Right hindlimb (tissue), 1 donor: ENCODE measurements at places on chromosomes 4 and X.

DNA sequence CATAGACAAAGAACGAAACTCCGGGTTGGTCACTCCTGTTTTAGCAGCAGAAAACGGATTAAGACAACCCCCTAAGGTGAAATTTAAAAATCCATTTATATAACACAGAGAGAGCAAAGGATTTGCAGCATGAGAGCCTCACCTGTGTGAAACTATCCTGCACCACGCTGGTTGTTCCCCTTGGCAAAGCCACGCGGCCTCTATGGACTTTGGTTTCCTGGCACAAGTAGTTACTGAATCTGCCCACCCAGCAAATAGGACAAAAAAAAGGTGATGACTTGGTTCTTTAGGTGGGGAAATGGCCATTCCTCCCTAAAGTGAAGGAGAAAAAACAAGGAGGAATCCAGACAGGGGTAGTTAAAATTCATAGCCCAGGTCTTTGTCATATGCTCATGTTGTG is 133.1 kb downstream of the PLS3 start:
- DNase-seq = no peak

GRCh38 chr4:150173982-150174398 is 95.7 kb downstream of the DCLK2 start:
- peak; percentile 41 for DNase-seq

GRCh38 chr4:28772066-28772465 is 1911.4 kb downstream of the STIM2 start:
- no peak for DNase-seq

DNA sequence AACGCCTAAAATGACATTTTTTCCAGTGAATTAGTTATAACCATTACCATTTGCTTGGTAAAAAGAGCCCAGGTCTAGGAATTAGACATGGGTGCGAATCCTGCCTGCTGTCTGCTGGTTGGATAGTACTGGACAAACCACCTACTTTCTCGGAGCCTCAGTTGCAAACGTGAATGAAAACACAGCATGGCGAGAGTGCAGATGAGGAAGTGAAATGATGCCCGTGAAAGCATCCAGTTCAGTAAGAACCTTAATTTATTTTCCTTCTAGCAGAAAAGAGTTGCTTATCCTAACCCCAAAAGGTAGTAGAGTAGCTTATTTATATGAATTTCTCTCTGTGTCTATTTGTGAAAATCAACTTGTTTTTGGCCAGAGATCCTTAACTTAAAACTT is 171.4 kb upstream of the GALNT7 start:
- DNase-seq = no peak

GRCh38 chr4:152942346-152942745 is 6.2 kb downstream of the FHDC1 start:
- no peak for DNase-seq

- no peak for DNase-seq
These were observed 71.6 kb downstream of the MAML3 start for GRCh38 chr4:140082391-140082755.

DNA sequence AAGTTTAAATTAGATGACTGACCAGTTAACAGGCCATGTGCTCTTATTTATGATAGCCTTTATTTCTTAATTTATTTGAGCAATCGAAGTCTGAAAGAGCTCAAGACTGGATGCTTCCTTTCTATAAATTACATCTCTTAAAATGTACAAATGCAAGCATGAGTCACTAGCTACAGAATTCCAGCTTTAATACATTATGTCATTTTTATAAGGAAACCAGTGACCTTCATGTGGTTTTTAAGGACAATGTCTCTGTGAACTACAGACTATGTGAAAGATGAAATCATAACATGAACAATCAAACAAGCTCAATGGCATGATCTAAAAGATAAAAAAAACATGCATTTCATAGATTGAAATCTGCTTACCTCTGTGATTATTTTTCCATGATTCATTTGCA is 15.4 kb downstream of the HTR2C start:
- DNase-seq = no peak

DNA sequence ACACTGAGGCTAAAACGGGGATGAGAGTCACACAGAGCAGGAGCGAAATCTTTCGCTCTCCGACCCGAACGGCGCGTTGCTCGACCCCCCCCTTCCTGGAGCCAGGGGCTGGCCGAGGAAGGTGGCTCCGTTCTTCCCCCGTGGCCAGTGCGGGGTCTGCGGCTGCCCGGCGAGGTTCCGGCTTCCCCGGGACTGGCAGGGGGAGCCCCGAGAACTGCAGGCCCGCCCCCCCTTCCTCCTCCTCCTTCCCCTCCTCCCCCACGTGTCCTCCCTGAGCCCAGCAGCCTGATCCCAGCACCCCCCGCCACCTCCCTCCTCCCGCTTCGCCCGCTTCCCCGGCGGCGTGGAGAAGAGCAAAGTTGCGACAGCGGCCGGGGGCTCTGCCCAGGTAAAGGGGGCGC is 2.4 kb upstream of the BCORL1 start:
- DNase-seq = peak; percentile 36

DNA sequence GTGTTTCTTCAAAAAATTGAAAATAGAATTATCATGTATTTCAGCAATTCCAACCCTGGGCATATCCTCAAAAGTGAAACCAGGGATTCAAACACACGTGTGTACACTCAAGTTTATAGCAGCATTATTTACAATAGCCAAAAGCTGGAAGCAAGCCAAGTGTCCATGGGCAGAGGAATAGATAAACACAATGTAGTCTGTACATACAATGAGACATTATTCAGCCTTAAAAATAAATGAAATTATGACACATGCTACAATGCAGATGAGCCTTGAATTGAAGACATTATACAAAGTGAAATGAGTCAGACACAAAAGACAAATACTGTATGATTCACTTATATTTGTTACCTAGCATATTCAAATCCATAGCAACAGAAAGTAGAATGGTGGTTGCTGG is 853.4 kb downstream of the STIM2 start:
- DNase-seq = no peak

GRCh38 chrX:71665747-71666146 is 1.6 kb upstream of the LOC101059915 start:
- DNase-seq = no peak

- DNase-seq = no peak
These were observed 160.0 kb upstream of the SPRY1 start for GRCh38 chr4:123236606-123237005.

- DNase-seq = no peak
These were observed 106.4 kb upstream of the FTHL17 start for GRCh38 chrX:31178064-31178768.

GRCh38 chr4:145812919-145813318 is 125.7 kb downstream of the ZNF827 start:
- DNase-seq = no peak

DNA sequence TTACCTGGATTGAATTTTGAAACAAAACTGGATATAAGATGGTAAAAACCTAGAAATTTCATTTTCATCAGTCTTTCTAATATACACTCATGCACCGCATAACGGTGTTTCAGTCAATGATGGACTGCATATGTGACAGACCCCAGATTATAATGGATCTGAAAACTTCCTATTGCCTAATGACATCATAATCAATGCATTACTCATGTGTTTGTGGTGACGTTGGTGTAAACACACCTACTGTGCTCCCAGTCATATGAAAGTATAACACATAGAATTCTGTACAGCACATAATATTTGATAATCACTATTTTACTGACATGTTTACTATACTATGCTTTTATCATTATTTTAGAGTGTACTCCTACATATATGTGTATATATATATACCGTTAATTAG is 119.9 kb upstream of the AGA start:
- no peak for DNase-seq

DNA sequence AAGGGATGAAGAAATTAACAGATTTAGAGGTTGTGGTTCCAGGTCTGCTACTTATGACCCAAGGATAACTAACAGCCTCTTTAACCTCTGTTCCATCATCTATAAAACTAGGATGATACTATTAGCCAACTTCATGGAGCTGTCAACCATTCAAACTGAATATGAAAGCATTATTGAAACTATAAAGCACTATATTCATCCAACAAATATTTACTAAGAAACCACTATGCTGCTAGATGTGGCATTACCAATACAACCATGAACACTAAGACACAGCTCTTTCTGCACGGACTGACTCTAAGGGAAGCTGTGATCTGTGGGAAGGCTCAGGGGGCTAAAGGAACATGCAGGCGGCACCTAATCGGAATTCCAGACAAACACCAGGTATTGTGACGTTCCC is 66.0 kb downstream of the APBB2 start:
- DNase-seq = no peak

DNA sequence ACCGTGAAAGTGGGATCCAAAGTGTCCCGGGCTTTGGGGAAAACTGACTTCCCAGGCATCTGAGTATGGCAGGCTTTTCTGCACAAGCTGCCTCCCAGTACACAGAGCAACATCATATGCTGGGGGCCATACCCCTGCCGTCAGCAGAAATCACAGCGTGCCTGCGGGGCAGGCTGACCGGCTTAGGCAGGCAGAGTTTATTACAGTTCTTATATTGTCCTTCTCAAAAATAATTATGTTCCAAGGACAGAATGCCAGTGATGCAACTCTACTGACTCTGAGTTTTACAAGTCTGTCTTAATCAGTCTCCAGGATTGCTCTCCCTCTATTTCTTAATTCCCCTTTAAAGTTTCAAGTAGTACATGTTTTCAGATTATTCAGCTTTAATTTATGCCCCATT is 37.0 kb downstream of the IL21 start:
- DNase-seq = no peak

DNA sequence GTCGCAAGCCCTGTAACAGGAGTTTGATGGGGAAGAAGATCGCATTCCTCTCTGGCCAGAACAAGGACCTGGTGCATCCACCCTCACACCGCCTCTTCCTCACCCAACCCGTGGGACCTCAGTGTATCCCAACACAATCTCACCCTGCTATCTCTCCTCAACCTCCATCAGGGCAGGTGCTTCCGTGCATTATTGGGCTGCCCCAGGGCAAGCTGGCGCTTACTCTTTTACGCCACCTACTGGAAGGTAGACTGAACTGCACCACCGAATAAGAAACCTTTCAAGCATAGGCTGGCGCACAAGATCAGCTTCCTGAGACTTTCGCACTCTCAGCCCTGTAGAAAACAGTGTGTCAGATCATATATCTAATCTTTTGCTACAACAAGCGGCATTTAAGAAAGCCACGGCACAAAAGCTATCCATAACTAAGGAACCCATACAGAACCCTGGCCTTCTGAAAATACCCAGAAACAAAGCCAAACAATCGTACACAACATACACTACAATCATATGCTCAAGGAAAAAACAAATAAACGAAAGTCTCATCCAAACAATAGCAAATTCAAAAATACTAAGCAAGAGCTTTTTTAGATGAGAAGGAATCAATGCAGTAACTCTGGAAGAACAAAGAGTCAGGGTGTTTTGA is 209.3 kb downstream of the UGT8 start:
- DNase-seq = no peak

DNA sequence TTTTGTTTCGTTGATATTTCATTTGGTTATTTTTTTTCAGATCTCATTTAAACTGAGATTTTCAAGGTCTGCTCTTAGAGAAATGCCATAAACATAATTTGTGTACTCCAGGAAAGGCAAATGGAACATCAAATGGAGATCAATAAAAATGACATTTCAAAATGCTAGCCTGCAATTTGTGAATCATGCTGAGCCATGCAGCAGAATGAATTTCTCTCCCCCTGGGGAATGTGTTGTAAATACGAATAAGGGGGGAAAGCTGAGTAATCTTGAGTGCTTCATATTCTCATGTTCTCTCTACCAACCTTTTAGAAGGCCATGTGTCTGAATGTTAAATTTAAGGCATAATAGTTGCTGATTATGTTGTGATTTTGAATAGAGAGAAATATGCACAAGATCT is 7.8 kb downstream of the ZCCHC4 start:
- DNase-seq = no peak

GRCh38 chr4:174190832-174191500 is 92.5 kb downstream of the FBXO8 start:
- no peak for DNase-seq

DNA sequence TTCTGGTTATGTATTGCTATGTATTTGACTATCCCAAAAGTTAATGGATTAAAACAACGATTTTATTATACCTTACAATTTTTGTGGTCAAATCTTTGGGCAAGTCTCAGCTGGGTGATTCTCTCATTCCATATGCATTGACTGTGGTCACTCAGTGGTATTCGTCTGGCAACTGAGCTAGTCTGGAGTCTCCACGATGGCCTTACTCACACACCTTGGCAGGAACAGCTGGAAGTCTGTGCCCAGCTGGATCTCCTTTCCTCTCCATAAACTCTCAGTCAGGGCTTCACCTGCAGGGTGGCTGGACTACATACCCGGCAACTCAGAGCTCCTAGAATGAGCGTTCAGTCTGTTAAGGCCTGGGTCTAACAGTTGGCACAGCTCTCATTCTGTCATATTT is 141.1 kb upstream of the WDFY3 start:
- DNase-seq = no peak

DNA sequence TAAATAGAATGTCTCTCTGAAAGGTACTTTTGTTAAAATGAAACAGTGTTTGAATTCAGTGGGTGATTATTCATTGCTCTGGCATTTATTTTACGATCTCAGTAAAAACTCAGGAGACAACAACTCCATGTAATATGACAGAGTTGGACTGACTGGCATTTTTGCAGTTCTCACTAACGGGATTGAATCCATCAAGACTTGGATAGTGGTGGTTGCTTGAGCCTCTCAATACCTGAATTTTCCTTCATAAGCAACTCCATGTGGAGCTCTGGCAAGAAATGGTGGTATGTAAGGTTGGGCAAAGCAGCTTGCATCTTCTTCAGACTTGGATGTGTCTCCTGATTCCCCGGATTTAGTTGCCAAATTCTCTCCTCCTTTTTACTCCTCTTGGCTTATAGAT is 72.7 kb downstream of the FRMPD4 start:
- no peak for DNase-seq

GRCh38 chrX:124931241-124931640 is 388.4 kb upstream of the TEX13C start:
- no peak for DNase-seq

GRCh38 chr4:73869130-73870055 is at the start of gene CXCL1:
TSS of gene CXCL1 (plus strand) at chr4:73869393. CDS start at chr4:73869471, 78 bp downstream.
- peak; percentile 27 for DNase-seq

- DNase-seq = no peak
These were observed 89.7 kb downstream of the NEXMIF start for GRCh38 chrX:74835566-74835965.

GRCh38 chr4:1489639-1489995 is 83.4 kb upstream of the NKX1-1 start:
- peak; percentile 1 for DNase-seq

DNA sequence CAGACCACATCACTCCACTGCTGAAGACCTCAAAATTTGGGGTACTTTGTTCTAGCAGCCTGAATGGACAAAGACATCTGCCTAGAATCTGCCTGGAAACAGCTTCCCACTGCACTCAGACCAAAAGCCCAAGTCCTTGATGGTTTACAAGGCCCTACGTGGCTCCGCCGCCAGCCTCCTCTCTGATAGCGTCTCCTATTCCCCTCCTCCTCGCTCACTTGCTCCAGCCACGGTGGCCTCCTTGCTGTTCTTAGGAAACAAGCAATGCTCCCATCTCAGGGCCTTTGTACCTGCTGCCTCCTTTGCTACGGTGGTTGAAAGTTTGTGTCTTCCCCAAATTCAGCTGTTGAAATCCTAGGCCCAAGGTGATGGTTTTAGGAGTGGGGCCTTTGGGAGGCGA is 34.7 kb upstream of the SORCS2 start:
- DNase-seq = peak; percentile 13

GRCh38 chr4:1490654-1491327 is 84.5 kb upstream of the NKX1-1 start:
- DNase-seq = peak; percentile 18
